ENCODE measurements at places on chromosomes 1 and 21. TPM values are rescaled to one million over a fixed set of nuclear protein-coding genes. Genes with fewer than 3 reads are reported as not detected.

- DNase-seq = no peak
These were observed 43.1 kb upstream of the KANK4 start for GRCh38 chr1:62362061-62362917.

- peak; percentile 39 for DNase-seq
These were observed 556 bp downstream of the GMEB1 start for GRCh38 chr1:28668956-28669723.

The KRTAP13-4 gene
- polyA plus RNA-seq = not detected

The FAM72C gene
- polyA plus RNA-seq = 2.4 TPM

The RNF220 gene
- 102 TPM for polyA plus RNA-seq
